ENCODE measurements at places on chromosomes 13 and 19.
A peak's percentile ranks its signal among the peaks of the same experiment; 100 is the strongest.

GRCh38 chr13:99439850-99440604 is 61.2 kb upstream of the TM9SF2 start:
- H3K27me3 ChIP-seq, result peaks cover 27% of the 10 kb centered on the region
- peaks cover 10% of the 10 kb centered on the region for H3K36me3 ChIP-seq
- no peak overlapping the region for H3K4me3 ChIP-seq
- no peak for DNase-seq
- H3K4me1 ChIP-seq, result peaks cover 19% of the 10 kb centered on the region

DNA sequence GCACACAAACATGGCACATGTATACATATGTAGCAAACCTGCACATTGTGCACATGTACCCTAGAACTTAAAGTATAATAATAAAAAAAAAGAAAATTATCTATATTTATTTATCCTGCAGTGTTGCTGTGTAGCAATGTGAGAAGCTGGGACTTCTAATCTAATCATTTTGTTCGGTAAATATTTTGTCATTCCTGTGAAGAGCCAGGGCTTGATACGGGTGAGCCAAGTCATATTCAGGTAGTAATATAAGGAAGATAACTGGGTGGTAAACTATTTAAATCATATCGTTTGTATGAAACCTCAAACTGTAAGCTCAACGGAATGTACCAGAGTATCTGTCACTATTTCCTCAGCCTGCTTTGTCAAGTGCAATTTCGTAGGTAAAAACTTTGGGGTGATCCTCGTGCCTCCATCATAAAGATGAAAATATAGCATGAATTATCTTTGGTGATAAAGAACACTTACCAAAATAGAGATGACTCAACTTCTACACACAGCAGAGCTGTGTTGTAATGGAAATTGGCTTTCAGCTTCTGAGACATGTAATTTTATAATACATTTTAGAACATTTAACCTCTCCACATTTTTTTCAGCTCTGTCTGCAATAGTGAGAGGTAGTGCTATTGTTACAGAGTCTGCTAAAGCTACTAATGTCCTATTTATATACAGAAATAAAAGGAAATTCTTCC is 92.9 kb downstream of the PCDH9 start:
- H3K4me3 ChIP-seq, result no peak overlapping the region
- H3K27me3 ChIP-seq, result no peaks in the 10 kb centered on the region
- no peaks in the 10 kb centered on the region for H3K4me1 ChIP-seq
- no peak overlapping the region for H3K27ac ChIP-seq
- no peak for DNase-seq
- H3K36me3 ChIP-seq, result no peaks in the 10 kb centered on the region

DNA sequence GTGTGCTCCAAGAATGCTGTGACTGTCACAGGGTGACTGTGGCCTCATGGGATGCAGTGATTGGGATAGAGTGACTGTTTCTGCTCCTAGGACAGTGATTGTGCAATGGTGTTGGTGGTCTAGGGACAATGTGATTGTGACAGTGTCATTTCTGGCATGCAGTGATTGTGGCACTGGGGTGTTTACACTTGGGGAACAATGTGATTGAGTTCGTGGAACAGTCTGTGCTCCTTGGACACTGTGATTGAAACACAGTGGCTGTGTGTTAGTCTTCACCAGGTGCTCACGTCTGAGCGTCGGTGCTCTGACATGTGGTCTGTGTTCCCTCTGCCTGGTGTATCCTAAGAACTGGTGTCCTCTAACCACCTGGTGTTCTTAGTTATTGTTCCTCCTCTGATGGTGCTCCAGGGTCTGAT is 1.7 kb downstream of the PDE4A start:
- H3K27ac ChIP-seq, result peak overlapping the region; percentile 15
- peak overlapping the region; percentile 67 for H3K4me3 ChIP-seq
- no peak for DNase-seq
- peaks cover 54% of the 10 kb centered on the region for H3K4me1 ChIP-seq

GRCh38 chr13:112078879-112079531 is 12.1 kb downstream of the SOX1 start:
- no peak overlapping the region for H3K4me3 ChIP-seq
- no peak for DNase-seq
- H3K4me1 ChIP-seq, result no peaks in the 10 kb centered on the region
- H3K27ac ChIP-seq, result no peak overlapping the region

- H3K4me1 ChIP-seq, result peaks cover 51% of the 10 kb centered on the region
- H3K27ac ChIP-seq, result peak overlapping the region; percentile 100
- H3K4me3 ChIP-seq, result peak overlapping the region; percentile 94
- no peaks in the 10 kb centered on the region for H3K27me3 ChIP-seq
Measured at GRCh38 chr19:13154911-13155471, 4.8 kb downstream of the IER2 start.

DNA sequence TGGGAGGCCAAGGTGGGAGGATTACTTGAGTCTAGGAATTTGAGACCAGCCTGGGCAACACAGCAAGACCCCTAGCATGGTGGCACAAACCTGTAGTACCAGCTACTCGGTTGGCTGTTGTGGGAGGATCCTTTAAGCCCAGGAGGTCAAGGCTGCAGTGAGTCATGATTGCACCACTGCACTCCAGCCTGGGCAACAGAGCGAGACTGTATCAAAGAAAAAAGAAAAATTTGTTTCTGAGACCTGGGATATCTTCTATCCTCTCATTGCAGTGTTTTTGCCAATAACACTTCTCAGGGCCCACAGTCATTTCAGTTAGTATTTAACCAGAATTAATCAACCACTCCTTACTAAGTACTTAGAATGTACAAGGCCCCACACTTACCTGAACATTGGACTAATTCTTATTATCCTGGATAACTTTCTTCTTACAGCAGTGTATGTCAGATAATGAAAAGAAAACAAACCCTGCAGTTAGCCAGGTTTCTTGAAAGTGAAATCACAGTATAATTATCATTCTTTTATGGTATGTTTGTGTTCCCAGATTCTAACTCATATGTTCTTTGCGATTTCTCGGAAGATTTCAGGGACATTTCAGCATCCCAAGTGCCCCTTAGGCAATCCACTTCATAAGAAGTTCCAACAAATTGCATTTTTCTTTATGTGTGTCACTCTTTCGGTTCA is 75.6 kb upstream of the KLF5 start:
- H3K4me1 ChIP-seq, result peaks cover 4% of the 10 kb centered on the region
- no peaks in the 10 kb centered on the region for H3K36me3 ChIP-seq
- H3K27me3 ChIP-seq, result no peaks in the 10 kb centered on the region
- no peak overlapping the region for H3K27ac ChIP-seq
- DNase-seq, result no peak
- no peak overlapping the region for H3K4me3 ChIP-seq

DNA sequence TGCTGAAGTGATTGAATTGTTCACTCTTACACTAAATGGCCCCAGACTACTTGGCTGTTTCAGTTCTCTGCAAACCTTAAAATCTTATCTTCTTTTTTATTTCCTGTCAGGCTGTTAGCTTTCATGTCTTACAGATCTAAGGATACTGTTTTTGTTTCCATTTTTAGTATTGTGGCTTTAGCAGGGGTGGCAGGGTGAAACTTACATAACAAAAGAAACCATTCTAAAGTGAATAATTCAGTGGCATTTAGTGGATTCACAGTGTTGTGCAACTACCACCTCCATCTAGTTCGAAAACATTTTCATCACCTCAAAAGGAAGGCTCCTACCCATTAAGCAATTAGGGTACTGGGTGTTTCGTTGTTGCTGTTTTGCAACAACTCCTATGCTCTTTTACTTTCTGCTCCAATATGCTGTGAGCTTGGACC is 19.8 kb downstream of the TMEM272 start:
- H3K36me3 ChIP-seq, result peaks cover 4% of the 10 kb centered on the region
- no peak for DNase-seq
- no peaks in the 10 kb centered on the region for H3K27me3 ChIP-seq
- H3K4me1 ChIP-seq, result peaks cover 67% of the 10 kb centered on the region
- H3K27ac ChIP-seq, result peak overlapping the region; percentile 96
- peak overlapping the region; percentile 58 for H3K4me3 ChIP-seq

DNA sequence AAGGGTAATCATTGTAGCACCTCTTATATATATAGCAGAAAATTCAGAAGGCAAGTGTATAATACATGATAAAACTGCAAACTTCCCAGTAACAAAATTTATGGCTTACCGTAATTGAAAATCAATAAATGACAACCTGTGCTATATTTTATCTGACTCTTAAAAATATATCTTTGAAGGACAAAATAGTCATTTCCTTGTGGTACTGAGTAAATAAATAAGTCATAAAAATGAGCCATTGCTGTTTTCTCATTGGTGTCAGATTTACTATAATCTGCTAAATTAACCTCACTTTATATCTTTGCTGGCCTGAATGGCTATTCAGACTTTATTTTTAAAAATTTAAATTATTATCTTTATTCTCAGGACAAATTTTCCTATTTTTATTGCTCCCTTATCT is 1319.1 kb upstream of the SPRY2 start:
- H3K4me3 ChIP-seq, result no peak overlapping the region
- no peaks in the 10 kb centered on the region for H3K27me3 ChIP-seq
- no peak for DNase-seq
- H3K36me3 ChIP-seq, result peaks cover 5% of the 10 kb centered on the region

GRCh38 chr13:111204438-111205177 is 89.5 kb downstream of the ARHGEF7 start:
- H3K4me3 ChIP-seq, result no peak overlapping the region
- H3K4me1 ChIP-seq, result peaks cover 52% of the 10 kb centered on the region
- no peak for DNase-seq
- H3K36me3 ChIP-seq, result peaks cover 5% of the 10 kb centered on the region
- H3K27ac ChIP-seq, result peak overlapping the region; percentile 78

- no peak overlapping the region for H3K27ac ChIP-seq
- no peak for DNase-seq
- H3K4me3 ChIP-seq, result no peak overlapping the region
- H3K4me1 ChIP-seq, result peaks cover 12% of the 10 kb centered on the region
- no peaks in the 10 kb centered on the region for H3K27me3 ChIP-seq
Measured at GRCh38 chr19:16060294-16060693, 16.0 kb upstream of the TPM4 start.

DNA sequence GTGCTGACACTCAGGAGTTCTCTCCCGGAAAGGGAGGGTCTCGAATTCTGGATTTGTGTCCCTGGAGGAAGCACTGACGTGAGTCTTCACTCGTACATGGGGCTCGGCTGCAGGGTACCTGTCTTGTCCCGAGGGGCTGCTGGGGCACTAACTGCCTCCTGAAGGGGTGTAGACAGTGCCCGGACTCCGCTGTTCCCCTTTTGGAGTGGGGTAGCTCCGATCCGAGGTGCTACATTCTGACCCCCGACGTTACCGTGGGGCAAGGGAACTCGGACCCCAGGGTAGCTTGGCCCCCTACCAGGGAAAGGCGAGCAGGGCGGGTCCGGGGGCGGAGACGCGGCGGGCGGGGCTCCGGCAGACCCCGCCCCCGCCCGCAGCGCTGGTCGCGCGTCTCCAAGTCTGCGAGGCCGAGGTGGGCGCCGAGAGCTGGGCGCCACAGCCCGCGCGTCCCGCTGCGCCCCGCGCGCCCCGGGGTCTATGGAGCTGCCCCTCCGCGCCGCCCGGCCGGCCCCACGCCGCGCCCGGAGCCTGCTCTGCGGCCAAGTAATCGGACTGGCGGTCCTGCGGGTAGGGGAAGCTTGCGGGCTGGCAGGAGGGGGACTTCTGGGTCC is at the start of gene NPAS1:
Gene NPAS1 (plus strand): TSS at position 407 of the 611 bp plus-strand sequence. CDS start 1,211 bp downstream, outside the sequence.
- peaks cover 32% of the 10 kb centered on the region for H3K27me3 ChIP-seq
- H3K4me3 ChIP-seq, result peak within 1 kb of the TSS; percentile 63
- peaks cover 12% of the 10 kb centered on the region for H3K4me1 ChIP-seq
- H3K36me3 ChIP-seq, result peaks cover 3% of the 10 kb centered on the region
- no peak for DNase-seq

DNA sequence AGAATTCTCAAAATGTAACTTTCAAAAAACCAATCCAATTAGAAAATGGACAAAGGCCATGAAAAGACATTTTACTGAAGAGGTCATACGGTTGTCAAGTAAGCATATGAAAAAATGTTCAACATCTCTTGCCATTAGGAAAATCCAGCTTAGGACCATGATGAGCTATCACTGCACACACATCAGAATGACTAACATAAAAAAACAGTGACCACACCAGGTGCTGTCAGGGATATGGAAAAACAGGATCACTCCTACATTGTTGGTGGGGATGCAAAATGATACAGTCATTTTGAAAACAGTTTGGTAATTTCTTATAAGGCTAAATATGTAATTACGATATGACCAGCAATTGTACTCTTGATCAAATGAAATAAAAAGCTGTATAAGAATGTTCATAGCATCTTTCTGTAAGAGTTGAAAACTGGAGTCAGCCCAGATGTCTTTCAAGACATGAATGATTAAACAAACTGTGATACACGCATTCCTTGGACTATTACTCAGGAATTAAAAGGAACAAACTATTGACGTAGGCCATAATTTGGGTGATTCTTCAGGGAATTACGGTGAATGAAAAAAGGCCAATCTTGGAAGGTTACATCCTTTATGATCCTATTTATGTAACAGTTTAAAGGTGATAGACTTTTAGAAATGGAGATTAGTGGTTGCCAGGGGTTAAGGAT is 26.9 kb upstream of the RCBTB2 start:
- H3K4me1 ChIP-seq, result peaks cover 52% of the 10 kb centered on the region
- H3K36me3 ChIP-seq, result peaks cover 16% of the 10 kb centered on the region
- no peaks in the 10 kb centered on the region for H3K27me3 ChIP-seq
- DNase-seq, result no peak
- no peak overlapping the region for H3K4me3 ChIP-seq
